ENCODE measurements at places on chromosomes 6 and 20.

GRCh38 chr20:10555393-10555792 is 118.4 kb downstream of the JAG1 start:
- no peak for DNase-seq

DNA sequence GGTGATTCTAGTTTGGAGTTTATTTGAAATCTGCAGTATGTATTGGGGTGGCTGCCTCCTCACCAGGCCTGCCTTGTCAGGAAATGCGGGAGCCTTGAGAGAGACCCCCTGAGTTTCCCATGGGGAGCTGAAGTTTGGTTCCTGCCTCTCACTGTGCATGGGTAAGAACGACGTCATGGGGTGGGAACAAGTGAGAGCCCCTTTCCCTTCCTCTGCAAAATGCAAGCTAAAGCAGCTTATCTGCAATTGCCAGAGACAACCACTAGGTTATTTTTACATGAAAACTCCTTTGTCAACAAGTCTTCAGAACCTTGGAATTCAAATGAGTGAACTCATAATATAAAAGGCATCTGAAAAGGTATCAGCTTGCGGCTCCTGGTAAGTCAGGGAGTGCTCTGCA is 58.4 kb downstream of the TMEM170B start:
- no peak for DNase-seq

DNA sequence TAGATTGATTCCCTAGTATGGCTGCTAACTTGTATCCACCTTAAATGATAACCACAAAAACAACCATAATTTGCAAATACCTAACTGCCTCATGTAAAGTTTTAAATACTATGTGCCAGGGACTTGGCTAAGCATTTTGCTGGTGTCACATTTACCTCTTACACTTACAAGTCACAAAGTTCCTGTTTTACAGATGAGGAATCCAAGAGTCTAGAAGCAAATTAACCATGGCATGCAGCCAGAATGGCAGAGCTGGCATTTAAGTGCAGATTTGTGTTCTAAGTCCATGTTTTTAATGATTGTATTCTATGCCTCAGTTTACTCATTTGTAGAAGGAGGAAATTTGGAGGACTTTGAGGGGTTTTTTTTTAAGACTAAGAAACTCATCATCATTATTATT is 696.7 kb downstream of the PTPRT start:
- DNase-seq, result no peak

GRCh38 chr6:41939176-41939847 is 2.3 kb downstream of the CCND3 start:
- DNase-seq, result peak; percentile 71

- no peak for DNase-seq
Observed at GRCh38 chr20:2698186-2698817, 5.7 kb downstream of the EBF4 start.

GRCh38 chr6:127115084-127115655 is 3.3 kb upstream of the RSPO3 start:
- DNase-seq, result no peak

- no peak for DNase-seq
Observed at GRCh38 chr20:6053064-6053775, 640 bp downstream of the LRRN4 start.

- DNase-seq, result no peak
Observed at GRCh38 chr6:154277629-154278017, 79.0 kb downstream of the IPCEF1 start.

- peak; percentile 68 for DNase-seq
Observed at GRCh38 chr6:32154514-32155161, 697 bp downstream of the PPT2 start.

GRCh38 chr6:33923857-33924514 is 120.2 kb upstream of the MLN start:
- DNase-seq, result no peak
